ENCODE measurements at places on chromosomes 16 and 17.

- DNase-seq = no peak
Measured at GRCh38 chr17:82092995-82093751, 4.9 kb downstream of the FASN start.

GRCh38 chr16:66382171-66382965 lies 15.9 kb downstream of the CDH5 start:
- no peak for DNase-seq

DNA sequence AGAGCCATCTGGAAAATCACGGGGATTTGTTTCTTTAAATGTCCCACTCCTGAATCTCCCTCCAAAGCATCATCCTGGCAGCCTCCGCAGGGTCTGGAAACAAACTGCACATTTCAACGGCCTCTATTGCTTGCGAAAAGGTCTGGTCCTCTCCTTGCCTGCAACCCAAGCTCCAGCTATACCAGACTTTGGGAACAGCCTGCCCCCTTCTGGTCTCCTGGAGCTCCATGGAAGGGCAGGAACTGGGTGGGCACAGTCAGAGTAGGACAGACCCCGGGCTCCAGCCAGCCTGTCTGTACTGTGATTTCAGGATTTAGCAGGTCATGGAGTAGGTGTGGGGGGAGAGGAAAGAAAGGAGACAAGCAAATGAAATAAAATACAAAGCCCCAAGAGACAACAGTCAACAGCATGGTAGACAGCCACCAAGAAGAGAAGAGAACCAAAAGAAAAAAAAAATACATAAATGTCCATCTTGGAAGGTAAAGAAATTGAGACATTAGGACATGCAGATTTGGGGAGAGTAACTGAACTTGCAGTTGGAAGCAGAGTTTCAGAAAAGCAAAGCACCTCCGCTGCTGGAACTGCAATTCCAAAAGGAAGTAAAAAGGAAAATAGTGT lies 2.7 kb downstream of the XYLT1 start:
- DNase-seq = peak; percentile 30

GRCh38 chr16:12833926-12834325 lies 30.2 kb upstream of the CPPED1 start:
- no peak for DNase-seq

- no peak for DNase-seq
Measured at GRCh38 chr16:6803176-6803575, 529.5 kb upstream of the RBFOX1 start.

DNA sequence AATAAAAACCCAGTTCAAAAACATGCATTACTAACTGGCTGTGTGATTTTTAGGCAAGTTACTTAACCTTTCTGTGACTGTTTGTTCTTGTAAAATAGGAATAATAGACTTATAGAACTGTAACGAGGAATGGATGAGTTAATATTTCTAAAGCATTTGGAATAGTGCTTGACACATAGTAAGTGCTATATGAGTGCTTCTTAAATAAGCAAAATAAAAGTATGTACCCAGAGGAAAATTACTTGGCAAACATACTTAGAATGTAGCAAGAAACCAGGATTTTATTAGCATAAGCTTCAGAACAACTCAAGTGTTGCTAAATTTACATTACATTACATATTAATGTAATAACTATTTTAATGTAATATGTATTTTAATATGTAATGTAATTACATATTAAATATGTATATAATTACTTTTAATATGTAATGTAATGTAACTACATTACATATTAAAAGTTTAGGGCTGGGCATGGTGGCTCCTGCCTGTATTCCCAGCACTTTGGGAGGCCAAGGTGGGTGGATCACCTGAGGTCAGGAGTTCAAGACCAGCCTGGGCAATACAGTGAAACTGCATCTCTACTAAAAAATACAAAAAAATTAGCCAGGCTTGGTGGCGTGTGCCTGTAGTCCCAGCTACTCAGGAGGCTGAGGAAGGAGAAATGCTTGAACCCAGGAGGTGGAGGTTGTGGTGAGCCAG lies 14.2 kb downstream of the NFAT5 start:
- DNase-seq = no peak

DNA sequence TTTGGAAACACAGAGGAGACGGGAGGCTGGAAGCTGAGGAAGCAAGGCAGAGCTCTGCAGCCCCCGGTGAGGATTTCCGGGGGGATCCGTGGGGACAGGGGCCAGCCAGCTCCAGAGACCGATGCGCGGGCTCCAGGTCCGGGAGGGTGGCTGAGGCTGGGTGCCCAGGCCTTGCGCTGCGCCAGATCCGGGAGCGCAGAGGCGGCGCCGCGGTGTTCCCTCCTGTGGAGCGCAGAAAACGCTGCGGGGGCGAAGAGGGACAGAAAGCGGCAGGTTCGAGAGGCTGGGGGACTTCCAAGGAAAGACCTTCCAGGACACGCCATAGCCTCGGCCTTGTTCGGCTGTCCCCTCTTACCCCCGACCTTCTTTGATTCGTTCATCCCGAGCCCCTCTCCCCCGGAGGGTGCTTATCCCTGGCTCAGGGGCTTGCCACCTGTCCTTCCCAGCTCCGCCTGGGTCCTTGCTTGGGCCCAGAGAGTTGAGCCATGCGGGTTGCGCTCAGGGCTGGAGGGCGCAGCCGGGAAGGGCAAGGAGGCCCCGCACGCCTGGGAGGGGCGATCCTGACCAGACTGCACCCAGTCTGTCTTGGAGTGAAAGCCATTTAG lies 697 bp upstream of the SHISA9 start:
- DNase-seq = no peak

DNA sequence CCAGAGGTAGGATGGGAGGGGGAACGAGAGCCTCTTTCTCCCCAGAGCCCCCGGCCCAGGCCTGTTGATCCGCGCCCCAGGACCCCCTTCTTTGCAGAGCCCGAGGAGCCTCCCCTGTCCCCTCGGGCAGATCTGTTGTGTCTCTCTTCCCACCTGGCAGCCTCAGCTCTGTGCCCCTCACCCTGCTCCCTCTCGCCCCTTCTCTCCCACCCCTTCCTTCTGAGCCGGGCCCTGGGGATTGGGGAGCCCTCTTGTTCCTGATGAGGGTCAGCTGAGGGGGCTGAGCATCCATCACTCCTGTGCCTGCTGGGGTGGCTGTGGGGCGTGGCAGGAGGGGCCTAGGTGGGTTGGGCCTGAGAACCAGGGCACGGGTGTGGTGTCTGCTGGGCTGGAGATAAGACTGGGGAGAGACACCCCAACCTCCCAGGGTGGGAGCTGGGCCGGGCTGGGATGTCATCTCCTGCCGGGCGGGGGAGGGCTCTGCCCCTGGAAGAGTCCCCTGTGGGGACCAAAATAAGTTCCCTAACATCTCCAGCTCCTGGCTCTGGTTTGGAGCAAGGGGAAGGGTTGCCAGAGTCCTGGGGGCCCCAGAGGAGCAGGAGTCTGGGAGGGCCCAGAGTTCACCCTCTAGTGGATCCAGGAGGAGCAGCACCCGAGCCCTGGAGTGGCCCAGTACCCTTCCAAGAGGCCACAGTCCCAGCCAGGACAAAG lies 65.4 kb downstream of the MRC2 start:
- DNase-seq = no peak

GRCh38 chr16:10181196-10182162 lies 749 bp downstream of the GRIN2A start:
- DNase-seq = peak; percentile 23

DNA sequence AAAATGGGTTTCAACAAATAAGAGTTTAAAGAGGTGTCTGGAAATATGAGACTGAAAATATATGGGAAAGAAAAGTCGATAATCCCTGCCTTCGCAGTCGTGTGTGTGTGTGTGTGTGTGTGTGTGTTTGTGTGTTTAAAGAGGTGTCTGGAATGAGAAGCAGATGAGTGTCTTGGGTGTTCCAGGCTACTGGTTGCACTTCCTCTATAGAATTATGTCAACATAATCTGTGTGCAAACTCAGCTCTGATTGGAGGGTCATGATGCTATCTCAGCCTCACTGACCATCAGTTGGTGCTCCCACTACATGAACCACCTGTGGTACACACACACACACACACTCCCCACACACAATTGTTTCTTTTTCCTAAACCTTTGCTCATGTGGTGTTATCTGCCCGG lies 347.3 kb downstream of the NPIPA8 start:
- no peak for DNase-seq

- DNase-seq = no peak
Measured at GRCh38 chr17:41446806-41447205, 6.0 kb upstream of the KRT38 start.

- DNase-seq = no peak
Measured at GRCh38 chr17:37147301-37147812, 198.6 kb downstream of the AATF start.

- DNase-seq = no peak
Measured at GRCh38 chr16:58286280-58286679, 8.5 kb downstream of the PRSS54 start.

GRCh38 chr16:84461413-84462295 lies 42.8 kb downstream of the MEAK7 start:
- DNase-seq = no peak

DNA sequence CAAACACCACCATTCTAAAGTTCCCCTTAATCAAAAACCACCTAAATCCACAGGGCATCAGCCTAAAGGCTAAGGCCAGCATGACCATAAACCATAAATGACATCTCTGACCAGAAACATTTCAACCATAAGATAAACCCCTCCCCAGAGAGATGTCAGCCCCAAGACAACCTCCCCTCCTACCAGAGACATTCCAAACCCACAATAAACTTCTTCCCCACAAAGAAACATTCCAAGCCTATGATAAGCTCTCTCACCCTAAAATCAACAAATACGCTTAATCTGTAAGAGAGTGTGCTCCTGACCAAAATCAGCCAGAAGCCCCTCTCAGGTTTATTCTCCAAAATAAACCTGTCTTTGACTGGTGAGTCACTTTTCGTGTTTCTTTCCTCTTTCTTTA lies 54.8 kb downstream of the SLFN5 start:
- no peak for DNase-seq

- no peak for DNase-seq
Measured at GRCh38 chr17:44414394-44415155, 25.1 kb upstream of the ITGA2B start.

DNA sequence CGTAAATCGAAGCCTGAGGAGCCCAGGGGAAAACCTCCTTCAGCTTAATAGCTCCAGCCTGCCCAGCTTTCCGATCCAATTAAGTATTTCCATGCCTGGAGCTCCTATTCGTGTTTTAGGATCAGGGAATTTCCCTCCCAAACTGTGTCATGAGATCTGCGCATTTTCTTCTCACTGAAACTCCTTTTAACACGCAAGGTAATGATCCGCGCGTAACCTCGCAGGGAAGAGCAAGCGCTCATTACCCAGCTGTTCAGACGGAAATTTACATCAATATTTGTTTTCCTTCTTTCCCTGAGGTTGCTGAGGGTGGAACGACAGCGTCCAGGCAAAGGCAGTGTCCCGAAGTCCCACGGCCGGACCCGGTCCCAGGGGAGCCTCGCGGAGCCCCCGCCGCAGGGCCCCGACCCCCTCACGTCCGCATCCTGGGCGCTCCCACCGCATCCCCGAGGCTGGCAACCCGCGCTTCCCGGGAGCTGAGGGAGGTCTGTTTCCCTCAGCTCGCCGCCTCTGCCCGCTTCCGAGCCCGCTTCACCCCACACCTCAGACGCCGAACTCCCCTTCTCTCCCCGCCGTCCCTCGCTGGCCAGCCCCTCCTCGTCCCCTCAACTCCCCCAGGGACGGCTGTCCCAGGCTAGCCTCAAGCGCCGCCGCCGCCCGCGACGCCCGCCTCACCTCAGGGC lies 415 bp downstream of the ABCA5 start:
- DNase-seq = peak; percentile 19

- DNase-seq = peak; percentile 79
Measured at GRCh38 chr17:32486701-32487472, at the start of gene CDK5R1. TSS of gene CDK5R1 (plus strand) at chr17:32486993. CDS start at chr17:32487621, 628 bp downstream.

GRCh38 chr16:86952769-86953168 lies 364.4 kb downstream of the C16orf95 start:
- no peak for DNase-seq

DNA sequence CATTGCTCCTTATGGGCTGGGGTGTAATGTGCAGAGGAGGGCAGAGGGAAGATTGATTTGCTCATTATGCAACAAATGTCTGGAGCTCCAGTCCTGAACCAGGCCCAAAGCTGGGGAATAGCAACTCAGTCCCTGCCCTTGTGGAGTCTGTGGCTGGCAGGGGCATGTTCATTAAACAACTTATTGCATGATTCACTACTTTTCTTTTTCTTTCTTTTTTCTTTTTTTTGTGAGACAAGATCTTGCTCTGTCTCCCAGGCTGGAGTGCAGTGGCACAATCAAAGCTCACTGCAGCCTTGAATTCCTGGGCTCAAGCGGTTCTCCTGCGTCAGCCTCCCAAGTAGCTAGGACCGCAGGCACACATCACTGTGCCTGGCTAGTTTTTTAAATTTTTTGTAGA lies 23.1 kb downstream of the MSI2 start:
- no peak for DNase-seq

- no peak for DNase-seq
Measured at GRCh38 chr17:49489348-49489747, 5.7 kb upstream of the NGFR start.

- no peak for DNase-seq
Measured at GRCh38 chr16:25063865-25064264, 47.7 kb upstream of the LCMT1 start.

GRCh38 chr17:43020789-43021740 lies 1.1 kb downstream of the VAT1 start:
- no peak for DNase-seq

DNA sequence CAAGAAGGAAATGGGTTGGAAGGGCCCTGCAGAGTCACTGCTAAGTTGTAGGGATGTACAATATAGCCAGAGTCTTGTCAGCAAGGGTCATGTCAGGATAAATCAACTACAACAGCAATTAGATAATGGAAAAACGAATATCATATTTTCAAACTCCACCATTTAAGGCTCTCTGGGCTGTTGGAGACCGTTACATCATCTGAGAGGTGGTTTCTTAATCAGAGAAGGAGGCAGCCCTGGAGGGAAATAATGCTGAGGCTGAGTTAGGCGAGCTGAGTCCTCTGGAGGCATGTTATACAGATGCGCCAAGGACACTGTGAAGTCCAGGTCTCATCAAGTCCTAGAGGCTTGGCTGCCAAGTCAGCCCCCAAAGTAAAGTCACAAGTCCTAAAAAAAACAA lies 30.3 kb downstream of the LYRM9 start:
- no peak for DNase-seq

DNA sequence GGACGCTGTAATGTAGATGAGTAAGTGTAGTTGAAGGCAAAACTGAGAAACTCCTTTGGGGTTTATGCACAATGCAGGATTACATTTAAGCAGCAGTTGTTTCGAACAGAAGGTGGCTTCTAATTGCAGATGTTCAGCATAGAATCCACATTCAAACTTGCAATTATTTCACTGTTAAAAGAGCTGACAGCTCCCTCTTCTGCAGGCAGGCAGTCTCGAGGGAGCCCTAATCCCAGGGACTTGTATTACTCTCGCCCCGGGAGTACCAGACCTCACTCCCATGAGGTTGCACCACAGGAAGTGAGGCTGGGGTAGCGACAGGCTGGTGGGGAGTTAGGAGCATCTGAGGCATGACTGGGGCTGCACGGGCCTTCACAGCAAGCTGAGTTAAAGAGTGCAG lies 484.3 kb upstream of the EEF2KMT start:
- DNase-seq = no peak

All from activated naive CD4-positive, alpha-beta T cell treated with anti-CD3 and anti-CD28 coated beads, Interleukin-2, amount 50 U/mL, for 16 hours (primary cell).